A172 (cell line): ENCODE measurements at places on chromosomes 3 and 15.

GRCh38 chr15:100167884-100168375, 173.8 kb downstream of the ADAMTS17 start:
- DNase-seq, result no peak

- peak; percentile 16 for DNase-seq
Observed at GRCh38 chr3:166291186-166291955, 454.1 kb upstream of the BCHE start.

- no peak for DNase-seq
Observed at GRCh38 chr15:60510006-60510405, 31.1 kb upstream of the ICE2 start.

GRCh38 chr3:19920401-19921080, 13.5 kb downstream of the EFHB start:
- no peak for DNase-seq

GRCh38 chr3:66041828-66042227, 3.1 kb upstream of the MAGI1 start:
- DNase-seq, result no peak

DNA sequence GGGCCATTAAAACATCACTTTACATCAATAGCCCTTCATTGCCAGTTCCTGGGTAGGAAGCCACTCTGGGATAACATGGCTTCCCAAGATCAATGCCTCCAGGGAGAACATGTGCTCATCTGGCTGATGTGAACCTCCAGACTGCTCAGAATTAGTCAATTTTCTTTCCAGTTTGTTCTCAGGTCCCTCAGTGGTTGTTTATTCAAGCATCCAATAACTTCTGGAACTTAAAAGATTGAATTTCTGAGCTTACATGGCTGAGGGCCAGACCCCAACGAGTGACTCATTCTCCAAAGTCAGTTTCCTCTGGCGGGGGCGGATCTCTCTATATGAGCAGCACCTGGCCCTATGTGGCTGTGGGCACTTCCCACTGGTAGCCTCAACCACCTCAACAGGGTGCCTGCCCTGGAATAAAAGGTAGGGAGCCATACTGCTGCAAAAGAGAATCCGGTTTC, 34.0 kb downstream of the LYZL4 start:
- peak; percentile 69 for DNase-seq

DNA sequence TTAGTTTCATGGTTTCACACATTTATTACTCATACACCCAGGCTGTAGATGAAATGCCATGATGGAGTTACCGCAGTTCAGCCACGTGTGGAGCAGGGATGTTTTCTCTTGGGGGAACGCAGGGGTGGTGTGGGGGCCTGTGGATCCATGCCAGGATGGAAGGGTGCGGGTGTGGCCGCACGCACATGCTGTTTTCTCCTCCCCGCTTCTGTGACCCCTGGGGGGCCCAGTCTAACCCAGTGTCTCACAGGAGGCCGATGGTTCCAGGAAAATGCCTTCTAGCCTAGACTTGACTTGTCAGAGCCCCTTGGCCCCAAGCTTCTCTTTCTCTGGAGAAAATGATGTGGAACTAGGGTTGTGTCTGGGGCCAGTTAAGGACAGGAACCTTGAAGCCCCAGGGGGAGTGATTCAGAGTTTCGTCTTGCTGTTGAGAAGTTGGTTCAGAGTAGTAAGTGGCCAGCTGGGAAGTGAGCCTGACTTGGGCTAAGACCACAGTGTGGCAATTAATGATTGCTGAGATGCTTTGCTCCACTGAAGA, 240.4 kb upstream of the BHLHE40 start:
- DNase-seq, result no peak

- DNase-seq, result no peak
Observed at GRCh38 chr3:44160818-44161217, 80.9 kb upstream of the TOPAZ1 start.

- DNase-seq, result no peak
Observed at GRCh38 chr15:89495638-89496145, 691 bp downstream of the RHCG start.

- no peak for DNase-seq
Observed at GRCh38 chr3:156628836-156629618, 45.4 kb upstream of the TIPARP start.
